ENCODE measurements at places on chromosomes 11 and 22.

GRCh38 chr11:23875176-23875850 is 621.5 kb upstream of the LUZP2 start:
- no peak for DNase-seq

- DNase-seq, result no peak
Observed at GRCh38 chr11:134275534-134276395, at the start of gene GLB1L3. Gene GLB1L3 (plus strand): TSS chr11:134276379. CDS start chr11:134276741, 362 bp downstream.

GRCh38 chr11:130146796-130147195 is 12.8 kb upstream of the ST14 start:
- no peak for DNase-seq

DNA sequence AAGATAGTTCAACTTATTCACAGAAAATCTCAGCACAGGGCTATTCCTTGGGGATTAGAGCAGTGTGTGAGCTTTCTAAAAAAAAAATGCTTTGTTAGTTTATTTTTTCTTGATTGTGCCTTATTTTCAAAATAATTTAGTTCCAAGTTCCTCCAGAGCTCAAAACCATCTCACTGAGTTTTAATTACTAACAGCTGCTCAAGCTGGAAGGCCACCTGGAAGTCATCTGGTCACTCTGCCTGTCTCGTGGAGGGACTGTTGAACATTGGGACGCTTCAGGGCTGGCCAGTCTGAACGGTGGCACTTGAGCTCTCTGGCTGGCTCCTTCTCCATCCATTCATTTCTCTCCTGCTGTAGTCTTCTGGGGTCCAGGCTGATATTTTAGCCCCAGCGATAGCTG is 4.0 kb downstream of the OR51E1 start:
- no peak for DNase-seq

GRCh38 chr22:37604074-37604473 is 4.6 kb upstream of the GGA1 start:
- DNase-seq, result no peak

- no peak for DNase-seq
Observed at GRCh38 chr11:7439746-7440320, 45.5 kb upstream of the OLFML1 start.

- no peak for DNase-seq
Observed at GRCh38 chr22:47069270-47069669, 306.8 kb downstream of the TBC1D22A start.

GRCh38 chr11:79227308-79227707 is 213.5 kb downstream of the TENM4 start:
- DNase-seq, result no peak

DNA sequence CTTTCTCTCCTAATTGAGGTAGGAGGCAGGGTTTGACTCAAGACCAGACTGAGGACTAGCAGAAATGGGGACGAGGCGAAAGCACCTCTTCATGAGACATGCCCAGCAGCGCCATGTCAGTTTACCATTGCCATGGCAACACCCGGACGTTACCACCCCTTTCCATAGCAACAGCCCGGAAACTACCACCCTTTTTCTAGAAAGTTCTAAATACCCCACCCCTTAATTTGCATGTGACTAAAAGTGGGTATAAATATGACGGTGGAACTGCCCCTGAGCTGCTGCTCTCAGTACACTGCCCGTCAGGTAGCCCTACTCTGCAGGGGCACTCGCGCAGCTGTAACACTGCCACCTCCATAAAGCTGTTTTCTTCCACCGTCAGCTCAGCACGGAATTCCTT is 5.9 kb upstream of the RAC2 start:
- no peak for DNase-seq

DNA sequence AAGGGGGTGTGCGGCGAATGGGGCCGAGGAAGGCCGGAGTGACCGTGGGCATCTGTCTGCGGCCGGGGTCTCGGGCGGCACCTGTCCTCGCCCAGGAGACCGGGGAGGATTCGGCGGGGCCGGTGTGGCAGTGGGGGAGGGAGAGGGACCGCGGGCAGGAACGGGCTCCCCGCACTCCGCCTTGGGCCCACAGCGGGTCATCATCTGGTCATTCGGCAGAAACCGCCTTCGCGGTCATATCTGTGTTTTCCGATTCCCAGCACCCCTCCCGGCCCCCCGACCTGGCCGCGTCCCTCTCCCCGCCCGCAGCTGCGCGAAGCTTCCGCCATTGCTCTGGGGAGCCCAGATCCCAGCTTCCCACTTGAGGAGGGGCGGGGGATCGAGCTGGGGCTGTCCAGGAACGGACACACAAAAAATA is 824 bp upstream of the CBX6 start:
- DNase-seq, result no peak

GRCh38 chr11:134575504-134576230 is 163.6 kb upstream of the B3GAT1 start:
- no peak for DNase-seq

GRCh38 chr11:122202161-122202950 is 86.3 kb upstream of the BLID start:
- no peak for DNase-seq

DNA sequence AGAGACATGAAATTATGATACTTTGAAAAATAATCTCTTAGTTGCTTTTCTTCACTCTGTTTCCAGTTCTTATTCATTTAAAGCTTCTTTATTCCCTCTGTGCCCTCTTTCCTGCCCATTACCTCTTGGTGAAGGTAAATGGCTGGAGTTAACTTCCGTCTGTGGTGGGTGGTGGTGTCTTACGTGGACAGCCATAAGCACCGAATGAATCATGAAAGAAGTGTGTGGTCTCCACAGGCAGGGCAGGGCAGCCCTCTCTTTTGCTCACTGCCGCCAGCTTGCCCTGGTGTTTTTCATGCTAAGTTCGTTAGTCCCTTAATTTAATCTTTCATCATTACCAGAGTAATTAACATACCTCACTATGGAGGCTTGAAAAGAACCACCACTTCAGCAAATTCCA is 98.7 kb upstream of the SORL1-AS1 start:
- DNase-seq, result no peak

Measured in esophagus squamous epithelium (tissue), 5 donors.